ENCODE measurements at places on chromosomes 11 and 22.

GRCh38 chr11:24375351-24375750 lies 121.5 kb upstream of the LUZP2 start:
- DNase-seq, result no peak

DNA sequence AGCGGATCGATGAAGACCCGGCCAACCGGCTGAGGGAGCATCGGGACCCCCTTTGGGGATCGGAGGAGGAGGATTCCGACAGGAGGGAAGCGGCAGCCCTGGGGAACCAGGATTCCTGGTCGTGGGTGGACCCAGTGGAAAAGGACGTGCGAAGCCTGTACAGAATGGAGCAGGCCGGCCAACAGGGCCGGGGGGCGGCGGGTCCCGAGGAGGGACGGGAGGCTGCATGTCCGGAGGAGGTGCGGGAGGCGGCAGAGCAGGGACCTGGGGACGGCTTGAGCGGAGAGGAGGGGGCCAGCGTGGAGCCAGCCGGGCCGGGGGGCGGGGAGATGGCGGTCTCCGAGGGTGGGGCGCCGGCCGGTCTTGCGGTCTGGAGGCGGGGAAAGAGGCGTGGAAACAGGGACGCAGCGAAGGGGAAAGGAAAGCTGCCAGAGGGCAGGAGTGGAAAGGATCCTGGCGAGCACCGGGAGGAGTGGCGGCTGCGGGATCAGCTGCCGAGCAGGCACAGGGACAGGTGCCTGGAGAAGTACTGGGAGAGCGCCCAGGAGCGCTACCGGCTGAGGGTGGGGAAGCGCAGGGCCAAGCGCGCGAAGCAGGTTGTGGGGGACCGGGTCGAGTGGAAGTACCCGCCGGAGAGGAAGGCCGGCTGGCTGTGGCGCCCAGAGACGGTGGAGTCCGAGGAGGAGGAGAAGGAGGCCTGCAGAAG lies at the start of gene ANO5:
ANO5 (plus strand) TSS at position 444 of the 706 bp plus-strand sequence. CDS start 408 bp downstream, outside the sequence.
- DNase-seq, result no peak

- no peak for DNase-seq
These were observed 86.5 kb upstream of the SHANK2 start for GRCh38 chr11:71338801-71339395.

GRCh38 chr11:6799402-6799801 lies at the start of gene OR6A2:
TSS of gene OR6A2 (minus strand) at chr11:6799689. CDS start at chr11:6795708, 3,981 bp downstream.
- no peak for DNase-seq

DNA sequence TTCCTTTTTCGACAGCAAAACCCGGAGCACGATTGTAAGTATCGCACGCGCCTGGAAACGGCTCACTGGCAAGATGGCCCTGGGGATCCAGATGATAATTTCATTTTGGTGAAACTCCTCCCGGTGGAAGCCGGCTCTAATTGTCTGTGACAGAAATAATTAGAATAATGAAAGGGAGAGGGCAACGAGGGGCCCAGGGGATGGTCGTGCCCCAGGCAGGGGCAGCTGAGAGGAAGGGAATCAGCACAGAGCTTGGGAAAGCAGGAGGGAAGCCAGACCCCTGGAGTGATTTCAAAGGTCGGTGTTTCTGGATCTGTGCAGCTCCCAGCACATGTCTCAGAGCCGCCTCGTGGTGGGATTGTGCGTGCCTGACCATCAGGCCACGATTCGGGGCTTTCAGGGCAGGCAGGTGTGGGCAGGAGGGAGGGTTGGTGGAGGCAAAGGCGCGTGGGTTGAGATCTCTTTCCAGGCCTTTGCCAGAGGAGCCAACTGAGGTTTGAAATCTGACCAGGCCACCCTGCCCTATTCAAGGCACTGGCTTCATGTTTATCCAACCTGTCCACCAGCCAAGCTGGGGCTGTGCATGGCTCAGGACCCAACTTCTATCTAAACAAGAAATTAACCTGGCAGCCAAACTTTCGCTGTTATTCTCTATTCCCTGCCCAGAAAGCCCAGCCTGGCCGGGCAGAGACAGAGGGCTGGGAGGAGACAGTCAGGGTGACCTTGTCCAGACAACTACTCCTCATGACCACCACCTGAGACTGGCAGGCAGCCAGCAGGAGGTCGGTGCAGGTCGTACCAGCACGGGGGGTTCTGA lies 27.8 kb downstream of the ANO1 start:
- no peak for DNase-seq

- peak; percentile 44 for DNase-seq
These were observed 6.0 kb upstream of the SUSD2 start for GRCh38 chr22:24175160-24175808.

- no peak for DNase-seq
These were observed 15.8 kb upstream of the ETS1 start for GRCh38 chr11:128603003-128603696.

DNA sequence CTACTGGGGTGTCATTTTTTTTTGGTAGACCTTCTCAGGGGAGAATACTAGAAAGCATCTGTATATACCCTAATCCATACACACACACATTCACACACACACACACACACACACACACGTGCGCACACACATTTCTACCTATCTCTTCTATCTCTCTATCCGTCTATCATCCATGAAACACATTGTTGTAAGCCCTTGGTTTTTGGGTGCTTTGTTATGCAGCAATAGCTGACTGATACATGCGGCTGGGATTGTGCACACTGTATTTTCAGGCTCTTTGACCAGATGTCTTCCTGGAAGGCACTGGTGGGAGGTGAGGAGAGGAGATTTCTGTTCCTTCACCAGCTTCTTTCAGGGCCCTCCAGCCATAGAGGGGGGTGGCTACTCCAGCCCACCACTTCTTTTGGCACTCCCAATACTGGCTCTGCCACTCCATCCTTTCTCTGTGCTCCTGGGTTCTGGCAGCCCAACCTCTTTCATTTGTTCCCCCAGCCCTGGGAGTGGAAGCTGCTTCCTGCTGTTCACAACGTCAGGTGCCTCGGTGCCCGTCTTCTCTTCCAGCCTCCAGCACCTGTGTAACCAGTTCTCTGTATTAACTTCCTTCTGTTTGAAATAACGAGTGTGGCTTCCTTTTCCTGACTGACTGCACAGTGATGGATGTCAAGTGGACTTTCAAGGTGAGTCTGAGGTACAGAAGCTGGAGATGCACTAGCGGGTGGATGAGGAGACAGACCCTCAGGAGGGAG lies 12.4 kb upstream of the MUC2 start:
- DNase-seq, result no peak

GRCh38 chr11:102582140-102582539 lies 43.0 kb downstream of the MMP20 start:
- DNase-seq, result no peak

DNA sequence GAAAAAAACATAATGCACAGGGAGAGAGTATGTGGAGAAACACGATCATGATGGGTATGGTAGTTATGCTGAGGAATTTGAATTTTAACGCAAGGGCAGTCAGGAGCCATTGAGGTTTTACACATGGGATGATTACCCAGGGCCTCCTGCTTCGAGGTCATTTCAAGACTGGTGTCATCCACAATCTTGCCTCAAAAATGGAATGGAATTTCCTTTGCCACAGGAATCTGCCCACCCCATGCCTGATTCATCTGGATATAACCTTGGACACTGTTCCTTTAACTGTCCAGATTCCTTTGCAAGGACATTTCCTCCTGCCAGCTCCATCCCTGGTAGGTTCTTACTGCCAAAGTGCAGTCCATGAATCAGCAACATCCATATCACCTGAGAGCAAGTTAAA lies 655.9 kb upstream of the TENM4 start:
- DNase-seq, result no peak

GRCh38 chr11:19453651-19454257 lies 213.0 kb upstream of the E2F8 start:
- DNase-seq, result no peak

DNA sequence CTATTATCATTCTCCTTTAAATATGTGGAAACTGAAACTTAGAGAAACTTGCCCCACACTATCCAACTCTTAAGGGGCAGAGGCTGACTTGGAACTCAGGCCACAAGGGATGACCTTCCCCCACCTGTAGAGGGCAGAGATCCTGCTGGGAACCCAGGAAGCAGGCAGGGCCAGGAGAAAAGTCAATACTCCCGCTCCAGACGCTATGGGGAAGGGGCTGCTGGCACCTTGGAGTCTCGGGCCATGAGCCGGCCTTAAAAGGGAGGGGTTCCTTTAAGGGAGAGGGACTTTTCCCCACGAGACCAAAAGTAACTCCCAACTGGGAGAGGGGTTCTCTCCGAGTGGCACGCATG lies 620 bp upstream of the ANO5 start:
- DNase-seq, result no peak

DNA sequence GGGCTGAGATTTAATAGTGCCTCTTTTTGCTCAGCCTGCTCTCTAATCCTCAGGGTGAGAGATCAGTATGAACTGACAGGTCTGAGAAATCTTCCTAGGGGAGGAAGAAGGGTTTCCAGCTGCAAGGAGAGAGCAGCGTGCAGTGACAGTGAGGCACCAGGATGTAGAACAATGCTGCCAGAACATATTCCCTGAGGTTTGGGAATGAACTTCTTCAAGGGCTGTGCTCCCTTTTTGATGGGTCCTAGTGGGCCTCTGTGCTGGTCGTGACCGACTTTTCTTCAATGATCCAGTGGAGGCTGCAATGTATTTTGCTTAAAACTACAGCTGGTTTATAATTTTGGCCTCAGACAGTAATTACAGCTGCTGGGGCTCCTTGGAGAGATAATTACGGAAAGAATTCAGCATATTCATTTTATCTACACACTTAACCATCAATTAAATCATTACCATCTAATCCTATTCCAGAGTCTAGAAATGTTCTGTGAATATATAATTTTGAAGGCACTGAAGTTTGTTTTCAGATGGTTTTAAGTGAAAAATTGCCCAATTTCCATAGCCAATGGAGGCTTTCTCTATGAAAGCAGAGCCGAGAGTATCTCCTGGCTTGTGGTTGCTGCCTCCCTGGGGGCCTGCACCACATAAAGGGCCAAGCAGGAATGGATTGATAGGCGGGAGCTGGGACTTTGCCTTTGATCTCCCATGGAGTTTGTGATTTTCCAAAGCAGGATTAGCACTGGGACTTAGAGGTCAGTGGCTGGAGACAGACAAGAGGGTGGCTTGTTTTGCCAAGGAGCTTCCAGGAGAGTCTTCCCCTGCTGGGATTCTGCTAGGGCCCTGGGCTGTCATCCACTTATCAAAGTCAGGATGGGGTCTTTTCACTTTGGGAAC lies 41.0 kb upstream of the OLFML1 start:
- DNase-seq, result no peak

- DNase-seq, result no peak
These were observed 18.0 kb downstream of the CSNK2A3 start for GRCh38 chr11:11335043-11335442.

- DNase-seq, result no peak
These were observed 16.9 kb upstream of the TRMU start for GRCh38 chr22:46318576-46318975.

DNA sequence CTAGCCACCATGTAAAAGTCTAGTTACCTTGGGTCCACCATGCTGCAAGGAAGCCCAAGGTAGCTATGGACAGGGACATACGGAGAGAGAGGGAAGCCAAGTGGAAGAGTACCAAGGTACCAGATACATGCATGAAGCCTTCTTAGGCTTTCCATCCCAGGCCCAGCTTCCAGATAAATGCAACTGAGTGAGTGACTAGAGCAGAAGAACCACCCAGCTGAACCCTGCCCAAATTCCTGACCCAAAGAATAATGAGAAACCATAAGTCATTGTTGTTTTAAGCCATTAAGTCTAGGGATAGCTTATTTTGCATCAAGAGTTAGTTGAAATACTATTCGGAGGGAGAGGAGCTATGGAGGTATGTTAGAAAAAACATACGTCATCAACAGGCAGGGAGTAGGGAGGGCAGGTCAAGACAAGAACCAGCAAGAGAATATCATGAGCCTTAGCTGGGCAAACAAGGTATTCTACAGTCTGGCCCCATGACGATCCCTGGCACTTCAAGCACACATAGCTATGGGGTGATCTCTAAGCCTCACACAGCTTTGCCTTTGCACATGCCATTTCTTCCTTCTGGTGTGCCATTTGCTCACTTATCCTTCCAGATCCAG lies 36.5 kb upstream of the APLNR start:
- DNase-seq, result no peak

GRCh38 chr11:57778318-57779037 lies 16.9 kb downstream of the CTNND1 start:
- no peak for DNase-seq

DNA sequence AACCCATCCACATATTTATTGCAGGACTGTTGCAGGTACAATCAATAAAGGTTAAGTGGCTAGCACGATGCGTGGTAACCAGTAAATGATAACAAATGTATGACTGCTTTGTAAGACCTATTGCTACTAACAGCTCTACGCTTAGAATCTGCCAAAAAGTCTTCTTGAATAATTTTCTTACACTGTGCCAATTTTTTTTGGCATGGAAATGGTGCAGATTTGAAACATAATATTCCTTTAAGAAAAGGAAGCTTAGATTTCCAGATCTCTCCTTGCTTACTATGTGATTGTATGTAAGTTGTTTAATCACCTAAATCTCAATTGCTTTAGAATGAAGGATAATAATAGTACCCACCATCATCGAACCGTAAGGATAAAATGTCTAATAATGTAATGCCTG lies 192.0 kb downstream of the LRRC4C start:
- no peak for DNase-seq

DNA sequence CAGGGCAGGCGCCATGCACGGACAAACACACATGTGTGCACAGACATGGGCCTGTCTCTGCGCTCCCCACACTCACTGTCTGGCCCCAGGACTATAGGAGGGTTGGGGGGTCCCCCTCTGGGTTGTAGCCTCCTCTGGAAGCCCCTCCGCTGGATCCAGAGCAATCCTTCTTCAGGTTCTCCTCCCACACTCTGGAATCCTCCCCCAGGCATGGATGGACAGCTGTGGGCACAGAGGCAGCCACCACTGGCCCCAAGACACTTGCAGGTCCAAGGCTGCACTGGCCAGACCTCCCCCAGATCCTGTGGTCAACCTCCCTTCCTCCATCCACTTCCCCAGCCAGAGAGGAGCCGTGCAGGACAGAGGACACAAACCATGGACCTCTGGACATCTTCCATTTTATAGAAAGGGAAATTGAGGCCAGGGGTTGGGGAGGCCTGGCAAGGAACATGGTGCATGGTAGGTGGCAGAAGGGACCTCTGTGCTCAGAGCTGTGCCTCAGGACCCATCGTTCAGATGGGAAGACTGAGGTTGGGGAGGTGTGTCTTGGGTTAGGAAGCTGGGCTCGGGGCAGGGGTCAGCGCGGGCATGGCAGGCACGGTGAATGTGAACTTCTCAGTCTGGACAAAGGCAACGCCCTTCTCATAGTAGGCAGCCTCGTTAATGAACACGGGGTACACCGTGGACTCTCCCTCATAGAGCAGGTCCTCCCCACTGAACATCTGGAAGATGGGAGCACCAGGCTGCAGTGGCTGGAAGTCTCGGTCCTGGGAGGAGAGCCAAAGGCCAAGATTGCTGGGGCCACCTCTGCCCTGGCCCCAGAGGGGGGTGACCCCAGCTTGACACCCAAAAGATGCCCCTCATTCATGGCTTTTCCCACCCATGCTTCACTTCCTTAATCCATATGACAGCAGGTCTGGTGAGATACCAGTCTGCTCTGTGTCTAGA lies 2.9 kb upstream of the TBX10 start:
- no peak for DNase-seq

DNA sequence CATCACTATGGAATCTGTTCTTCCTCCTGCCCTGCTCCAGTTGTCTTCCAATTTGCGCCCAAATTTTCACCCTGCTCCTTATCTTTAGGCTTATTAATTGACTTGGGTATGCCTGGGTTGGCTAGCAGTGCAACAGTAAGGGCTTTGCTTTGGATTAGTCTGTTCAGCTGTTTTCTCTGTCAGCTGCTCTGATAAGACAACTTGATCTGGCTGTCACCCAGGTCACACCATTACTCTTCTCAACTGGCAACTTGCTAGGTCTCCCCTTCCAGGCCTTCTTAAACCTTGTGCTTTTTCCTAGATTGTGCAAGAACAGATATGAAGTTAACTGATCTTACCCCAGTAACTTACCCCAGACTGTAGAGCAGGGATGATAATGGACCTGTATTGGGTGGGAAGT lies 357.8 kb upstream of the LARGE1 start:
- DNase-seq, result no peak

GRCh38 chr11:107078375-107078774 lies 60.1 kb upstream of the GUCY1A2 start:
- DNase-seq, result no peak

Measured in stimulated activated CD8-positive, alpha-beta memory T cell treated with anti-CD3 and anti-CD28 coated beads, Interleukin-7, amount 100 ng/mL, for 1 hour (primary cell).